Right cardiac atrium (tissue), 5 donors: ENCODE measurements at places on chromosomes 7 and 10. TPM values are rescaled to one million over a fixed set of nuclear protein-coding genes. Genes with fewer than 3 reads are reported as not detected.

The C10orf105 gene
- polyA plus RNA-seq, result 0.09 TPM

The PNLIPRP2 gene
- not detected for polyA plus RNA-seq

The APBB1IP gene
- 2.8 TPM for polyA plus RNA-seq

The STMP1 gene
- 30.8 TPM for polyA plus RNA-seq

The COL1A2 gene
- 115 TPM for polyA plus RNA-seq

The MMRN2 gene
- polyA plus RNA-seq, result 19.8 TPM

The OR2A12 gene
- polyA plus RNA-seq, result not detected

The CALML5 gene
- polyA plus RNA-seq, result not detected

The LRRN3 gene
- polyA plus RNA-seq, result 25.1 TPM

The FAM25A gene
- polyA plus RNA-seq, result not detected

The OPN1SW gene
- polyA plus RNA-seq, result not detected

The PON1 gene
- polyA plus RNA-seq, result not detected

The TEX36 gene
- polyA plus RNA-seq, result not detected

The TUBAL3 gene
- polyA plus RNA-seq, result 0.43 TPM

The ATE1 gene
- polyA plus RNA-seq, result 15.1 TPM

The VGF gene
- polyA plus RNA-seq, result 0.07 TPM

The CAMK1D gene
- 15.2 TPM for polyA plus RNA-seq

The TFR2 gene
- 0.14 TPM for polyA plus RNA-seq

The OPALIN gene
- polyA plus RNA-seq, result not detected

The CLCN1 gene
- polyA plus RNA-seq, result not detected

The ADCY1 gene
- polyA plus RNA-seq, result 2.2 TPM

The CPVL gene
- polyA plus RNA-seq, result 3.2 TPM

The PROSER2 gene
- polyA plus RNA-seq, result 0.72 TPM

The TDRD1 gene
- polyA plus RNA-seq, result 0.11 TPM

The STEAP1B gene
- polyA plus RNA-seq, result 0.36 TPM

The TCF7L2 gene
- 9.2 TPM for polyA plus RNA-seq

The PGAM2 gene
- 2,530 TPM for polyA plus RNA-seq

The CPEB3 gene
- 4.6 TPM for polyA plus RNA-seq

The DPP6 gene
- 0.07 TPM for polyA plus RNA-seq
